ENCODE measurements at places on chromosomes 4 and X.

GRCh38 chrX:19640693-19641374, 125.5 kb upstream of the MAP3K15 start:
- no peak for DNase-seq

DNA sequence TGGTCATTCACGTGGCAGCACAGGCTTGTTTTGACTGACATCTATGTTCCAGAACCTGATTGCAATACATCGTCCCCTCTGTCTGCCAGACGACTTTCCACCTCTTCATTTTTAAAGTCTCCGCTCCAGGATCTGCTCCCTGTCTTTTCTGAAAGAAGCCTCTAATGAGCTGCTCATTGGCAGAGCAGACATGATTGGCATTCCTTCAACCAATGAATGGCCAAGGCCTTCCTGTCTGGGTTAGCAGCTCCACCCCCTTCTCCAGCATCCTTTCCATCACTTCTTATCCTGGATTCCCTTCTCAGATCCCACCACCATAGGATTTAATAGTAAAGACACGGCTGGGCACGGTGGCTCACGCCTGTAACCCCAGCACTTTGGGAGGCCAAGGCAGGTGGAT, 202.7 kb upstream of the KLF3 start:
- no peak for DNase-seq

DNA sequence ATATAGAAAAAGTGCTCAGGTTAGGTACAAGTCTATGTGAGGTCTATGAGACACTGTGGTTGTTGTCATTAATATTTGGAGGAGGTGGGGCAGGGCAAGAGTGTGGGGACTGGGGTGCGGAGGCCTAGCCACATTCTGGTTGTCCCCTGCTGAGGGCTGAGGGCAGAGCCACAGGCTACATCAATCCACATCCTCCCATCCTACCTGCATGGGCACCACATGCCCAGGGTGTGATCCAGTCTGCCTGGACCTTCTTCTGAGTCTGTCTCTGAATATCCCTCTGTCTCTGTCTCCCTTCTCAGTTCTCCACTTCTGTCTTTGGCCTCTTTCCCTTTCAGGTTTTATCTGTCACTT, 1.2 kb upstream of the GATA1 start:
- DNase-seq, result no peak

- no peak for DNase-seq
Observed at GRCh38 chr4:17310269-17310652, 201.6 kb downstream of the QDPR start.

GRCh38 chr4:144750348-144750747, 104.4 kb downstream of the HHIP start:
- no peak for DNase-seq

- DNase-seq, result no peak
Observed at GRCh38 chr4:32700838-32701237, 1980.7 kb downstream of the PCDH7 start.

GRCh38 chrX:47562615-47563243, 1.7 kb downstream of the ARAF start:
- DNase-seq, result no peak

- DNase-seq, result no peak
Observed at GRCh38 chr4:126358041-126358440, 1043.3 kb downstream of the FAT4 start.

GRCh38 chr4:67885762-67886161, 2.0 kb upstream of the TMPRSS11D start:
- DNase-seq, result no peak

DNA sequence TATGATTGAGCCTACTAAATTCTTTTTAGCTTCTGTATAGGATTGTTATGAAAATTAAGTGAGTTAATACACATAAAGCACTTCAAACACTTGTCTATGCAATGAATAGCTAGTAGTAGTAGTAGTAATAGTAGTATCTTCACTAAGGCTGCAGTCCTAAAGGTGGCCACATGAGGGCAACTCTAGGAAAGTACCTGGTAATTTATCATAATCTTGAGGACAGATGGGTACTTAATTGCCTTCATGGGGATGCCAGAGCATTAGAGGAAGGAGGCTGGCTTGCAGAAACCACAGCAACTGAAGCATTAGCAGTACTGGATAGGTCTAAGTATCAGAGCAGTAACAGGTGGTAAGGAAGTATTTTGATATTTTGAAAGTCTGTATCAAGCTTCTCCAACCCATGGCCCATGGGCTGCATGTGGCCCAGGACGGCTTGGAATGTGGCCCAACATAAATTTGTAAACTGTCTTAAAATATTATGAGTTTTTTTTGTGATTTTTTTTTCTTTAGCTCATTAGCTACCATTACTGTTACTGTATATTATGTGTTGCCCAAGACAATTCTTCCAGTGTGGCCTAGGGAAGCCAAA, 17.3 kb downstream of the NIPAL1 start:
- DNase-seq, result peak; percentile 71
